NCI-H2081 treated with DMSO at 0.1 percent for 48 hours (cell line): ENCODE measurements at places on chromosomes 2 and 18.

- DNase-seq: no peak
Measured at GRCh38 chr2:145350011-145350410, 830.1 kb upstream of the ZEB2 start.

DNA sequence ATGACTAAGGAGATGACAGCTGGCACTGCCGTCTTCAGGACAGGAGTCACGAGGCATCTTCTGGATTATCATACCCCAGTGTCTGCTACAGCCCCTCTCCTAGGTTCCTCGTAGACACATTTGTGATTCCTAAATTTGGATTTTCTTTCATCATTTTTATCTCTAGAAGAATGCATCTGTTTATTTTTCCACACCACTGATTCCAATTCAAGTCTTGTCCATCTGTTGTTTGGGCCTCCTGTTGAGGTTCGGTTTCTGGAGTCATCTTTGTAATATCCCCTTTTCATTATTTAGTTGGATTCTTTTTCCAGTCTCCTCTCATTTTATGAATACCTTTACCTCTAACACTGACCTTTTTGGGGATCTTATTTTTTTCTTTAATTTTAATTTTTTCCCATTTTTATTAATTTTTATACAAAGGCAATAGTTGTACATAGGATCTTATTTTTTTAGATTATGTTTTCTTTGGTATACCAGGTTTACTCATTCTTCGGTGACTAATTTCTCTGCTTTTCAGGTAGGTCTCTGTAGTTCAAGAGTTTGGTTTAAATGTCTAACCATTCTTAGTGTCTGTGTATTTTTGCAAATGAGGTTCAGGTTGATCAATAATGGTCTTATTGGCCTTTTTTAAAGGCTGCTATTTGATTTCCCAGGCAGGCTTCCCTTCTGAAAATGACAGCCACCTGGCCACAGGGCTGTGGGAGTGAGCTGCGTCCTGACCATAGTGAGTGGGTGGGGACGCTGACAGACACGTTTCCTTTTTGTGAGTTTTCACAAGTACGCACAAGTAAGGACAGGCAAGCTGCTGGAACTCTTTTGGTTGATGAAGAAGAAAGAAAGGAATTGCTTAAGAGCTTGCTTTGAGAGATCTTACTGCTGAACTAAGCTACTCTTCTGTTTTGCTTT lies 34.5 kb downstream of the FARP2 start:
- DNase-seq: no peak

DNA sequence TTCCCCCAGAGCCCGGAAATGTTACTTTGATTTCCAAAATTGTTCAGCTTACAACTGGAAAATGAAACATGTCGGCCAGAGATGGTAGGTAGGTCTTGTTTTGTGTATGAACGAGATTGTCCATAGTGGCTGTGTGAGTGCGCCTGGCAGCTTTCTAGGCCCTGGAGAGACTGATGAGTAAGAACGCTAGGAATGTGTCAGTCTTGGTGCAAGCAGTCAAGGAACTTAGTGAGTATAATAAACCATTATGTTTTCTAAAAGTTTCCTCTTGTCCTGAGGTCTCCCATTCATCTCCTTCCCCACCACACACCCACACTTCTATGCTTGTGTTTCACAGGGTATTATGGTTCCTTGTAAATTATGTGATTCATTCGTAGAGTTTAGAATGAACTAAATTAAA lies 234.2 kb downstream of the CDH2 start:
- DNase-seq: no peak

DNA sequence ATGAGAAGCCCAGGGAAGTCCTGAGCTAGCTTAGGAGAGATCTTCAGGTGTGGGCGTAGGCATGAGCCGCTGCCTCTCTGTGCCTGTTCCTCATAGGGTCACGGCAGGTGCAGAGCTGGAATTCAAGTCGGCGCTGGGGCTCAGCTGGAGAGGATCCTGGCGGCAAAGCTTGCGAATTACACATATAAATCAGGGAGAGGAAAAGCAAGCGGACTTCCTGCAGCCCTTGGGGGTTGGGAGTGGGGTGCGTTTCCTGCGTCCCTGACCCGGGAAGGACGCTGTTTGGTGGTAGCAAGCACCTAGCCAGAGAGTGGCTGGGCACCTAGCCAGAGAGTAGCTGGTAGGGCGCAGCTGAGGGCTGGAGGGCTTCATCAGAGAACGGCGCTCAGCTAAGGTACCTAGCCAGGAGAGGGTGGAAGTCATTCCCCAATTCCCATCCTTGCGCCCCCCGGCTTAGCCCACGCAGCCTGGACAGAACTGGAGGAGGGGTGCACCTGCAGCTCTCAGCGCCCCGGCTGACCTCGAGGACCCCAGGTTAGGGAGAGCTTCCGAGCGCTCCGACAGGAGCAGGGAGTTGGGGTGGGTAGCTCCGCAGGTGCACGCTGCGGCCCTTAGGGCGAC lies 459 bp upstream of the EFR3B start:
- peak; percentile 65 for DNase-seq

DNA sequence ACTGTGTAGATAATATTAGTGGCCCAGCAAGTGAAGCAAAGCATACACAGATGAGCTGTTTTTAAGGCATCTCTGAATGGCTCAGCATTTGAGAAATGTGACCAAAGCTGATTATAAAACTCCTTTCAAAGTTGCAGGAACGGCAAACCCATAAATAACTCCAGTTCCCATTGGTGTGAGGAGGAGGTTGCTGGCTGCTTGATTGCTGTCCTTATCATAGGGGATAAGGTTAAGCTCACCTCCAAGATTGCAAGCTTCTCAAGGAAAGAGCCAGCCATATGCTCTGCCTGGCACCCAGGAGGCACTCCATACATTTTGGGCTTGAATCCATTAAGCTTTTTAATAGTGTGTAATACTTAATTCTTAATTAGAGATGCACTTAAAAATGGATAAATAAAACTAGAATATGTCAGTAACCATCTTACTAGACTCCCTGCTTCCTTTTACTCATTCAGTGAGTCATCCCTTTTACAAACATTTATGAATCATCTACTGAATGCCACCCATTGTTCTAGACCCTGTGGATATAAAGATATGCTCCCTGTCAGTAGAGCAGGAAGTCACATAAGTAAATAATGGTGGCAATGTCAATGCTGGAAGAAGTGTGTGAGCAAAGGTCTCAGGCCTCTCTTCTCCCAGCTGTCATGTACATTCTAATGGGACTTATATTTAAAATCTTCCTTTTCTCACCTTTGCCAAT lies 99.3 kb downstream of the SPATS2L start:
- DNase-seq: no peak

DNA sequence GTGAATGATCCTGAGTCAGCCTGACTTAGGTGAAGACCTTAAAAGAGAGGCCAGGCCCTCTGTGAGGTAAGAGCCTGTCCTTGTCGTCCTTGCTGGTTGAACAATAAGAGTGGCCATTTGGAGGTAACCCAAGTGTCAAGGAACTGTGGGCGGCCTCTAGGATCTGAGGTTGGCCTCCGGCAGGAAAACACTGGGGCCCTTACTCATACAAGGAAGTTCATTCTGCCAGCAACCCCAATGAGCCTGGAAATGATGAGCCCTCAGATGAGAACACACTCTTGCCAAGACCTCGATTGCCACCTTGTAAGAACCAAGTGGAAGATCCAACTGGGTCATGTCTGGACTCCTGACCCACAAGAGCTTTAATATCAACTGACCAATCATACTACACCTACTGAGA lies 95.5 kb upstream of the LRATD1 start:
- no peak for DNase-seq

DNA sequence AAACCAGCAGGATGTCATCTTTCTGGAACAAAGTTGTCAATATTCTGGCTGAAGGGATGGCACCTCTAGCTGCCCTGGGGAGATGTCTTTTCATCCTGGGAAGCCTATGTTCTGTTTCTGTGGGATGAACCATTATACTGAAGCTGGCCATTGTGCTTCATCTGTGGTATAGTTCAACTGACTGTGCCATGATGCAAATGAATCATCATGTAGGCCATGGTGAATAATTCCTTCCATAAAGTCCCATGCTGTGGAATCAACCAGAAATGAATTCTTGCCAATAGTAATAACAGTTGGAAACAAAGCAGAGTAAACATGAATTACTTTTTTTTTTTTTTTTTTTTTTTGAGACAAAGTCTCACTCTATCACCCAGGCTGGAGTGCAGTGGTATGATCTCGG lies 64.1 kb upstream of the CNGA3 start:
- DNase-seq: no peak

DNA sequence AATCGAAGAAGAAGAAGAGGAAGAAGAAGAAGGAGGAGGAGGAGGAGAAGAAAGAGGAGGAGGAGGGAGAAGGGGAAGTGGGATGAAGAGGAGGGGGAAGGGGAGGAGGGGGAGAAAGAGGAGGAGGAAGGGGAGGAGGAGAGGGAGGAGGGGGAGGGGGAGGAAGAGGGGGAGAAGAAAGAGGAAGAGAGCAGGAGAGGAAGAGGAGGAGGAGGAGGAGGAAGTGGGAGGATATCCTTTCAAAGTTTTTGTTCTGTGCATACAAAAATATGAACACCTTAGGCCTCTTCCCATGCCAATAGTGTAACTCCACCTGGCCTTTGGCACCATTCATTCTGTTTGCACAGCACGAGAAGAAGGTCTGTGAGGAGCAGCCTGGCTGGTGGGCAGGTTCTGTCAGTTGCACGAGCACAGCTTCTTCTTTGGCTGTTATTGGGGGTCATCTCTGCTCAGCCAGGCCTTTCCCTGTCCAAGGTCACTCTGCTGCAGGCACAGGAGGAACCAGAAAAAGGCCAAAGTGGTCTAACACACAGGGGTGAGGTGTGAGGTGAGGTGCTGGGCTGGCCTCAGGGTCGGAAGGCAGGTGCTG lies 25.8 kb upstream of the PLB1 start:
- DNase-seq: no peak

- DNase-seq: no peak
Measured at GRCh38 chr2:228224410-228224809, 42.9 kb upstream of the SPHKAP start.

GRCh38 chr2:83172841-83173240 lies 1286.2 kb downstream of the SUCLG1 start:
- DNase-seq: no peak

- DNase-seq: no peak
Measured at GRCh38 chr18:38752430-38752829, 1186.8 kb upstream of the CELF4 start.

DNA sequence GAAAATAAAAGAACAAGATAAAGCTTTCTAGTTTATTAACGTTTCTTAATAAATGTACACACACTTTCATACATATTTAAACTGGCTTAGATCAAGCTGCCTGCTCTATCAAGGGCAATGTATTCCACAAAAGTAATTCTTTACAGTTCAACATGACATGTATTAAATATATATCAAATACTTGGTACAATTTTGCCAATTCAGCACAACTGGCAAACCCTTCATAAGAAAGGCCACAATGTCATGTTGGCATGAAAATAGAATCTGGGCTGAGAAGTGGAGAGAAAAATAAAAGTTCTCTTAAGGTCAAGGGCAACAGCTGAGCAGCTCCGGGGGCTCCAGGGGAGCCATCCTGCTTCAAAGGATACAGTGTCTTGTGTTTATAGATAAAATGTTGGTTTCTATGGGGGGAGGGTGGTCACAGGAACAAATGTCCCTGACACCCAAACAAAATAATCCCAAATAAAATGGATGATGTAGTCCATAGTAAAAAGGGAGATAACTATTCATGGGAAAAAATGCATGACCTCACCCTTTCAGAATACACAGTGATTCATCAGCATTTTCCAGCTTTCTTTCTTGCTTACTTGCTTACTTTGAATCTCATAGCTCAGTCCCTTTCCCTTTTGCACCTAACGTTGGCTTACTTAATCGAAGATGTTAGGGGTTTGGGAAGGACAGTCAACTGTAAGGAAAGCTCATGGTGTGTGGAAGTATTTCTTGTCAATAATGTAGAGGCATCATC lies 494.9 kb downstream of the NYAP2 start:
- DNase-seq: no peak

DNA sequence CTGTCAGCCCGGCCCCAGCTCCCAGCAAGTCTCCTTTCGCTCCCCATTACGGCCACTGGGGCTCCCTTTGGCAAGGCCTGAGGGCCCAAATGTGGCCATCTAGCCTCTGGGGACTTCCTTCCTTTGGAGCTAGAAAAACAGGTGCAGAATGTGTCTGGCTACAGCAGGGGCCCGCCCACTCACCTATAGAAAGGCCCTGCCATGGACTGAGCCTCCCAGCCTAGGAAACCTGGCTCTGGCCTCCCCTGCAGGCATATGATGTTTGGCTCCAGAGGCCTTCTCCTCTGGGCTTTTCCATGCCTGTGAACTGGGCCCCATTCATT lies 55.3 kb upstream of the ALPP start:
- DNase-seq: no peak

DNA sequence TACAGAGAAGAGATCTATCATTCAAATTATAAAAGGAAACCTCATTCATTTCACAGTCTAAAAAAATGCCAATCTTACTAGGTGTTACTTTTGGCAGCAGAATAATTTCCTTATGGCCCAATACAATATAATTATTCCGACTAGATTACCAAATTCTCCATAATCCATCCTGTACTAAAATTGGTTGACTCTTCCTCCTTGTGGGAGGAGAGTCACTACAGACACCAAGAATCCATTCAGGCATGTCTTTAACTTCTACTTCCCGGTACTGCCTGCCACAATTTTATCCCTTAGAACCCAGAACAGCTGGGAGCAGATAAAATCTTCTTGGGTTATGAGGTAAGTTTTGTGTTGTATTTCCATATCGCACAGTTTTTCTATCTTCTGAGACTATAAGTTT lies 9.9 kb downstream of the FARSB start:
- DNase-seq: no peak

DNA sequence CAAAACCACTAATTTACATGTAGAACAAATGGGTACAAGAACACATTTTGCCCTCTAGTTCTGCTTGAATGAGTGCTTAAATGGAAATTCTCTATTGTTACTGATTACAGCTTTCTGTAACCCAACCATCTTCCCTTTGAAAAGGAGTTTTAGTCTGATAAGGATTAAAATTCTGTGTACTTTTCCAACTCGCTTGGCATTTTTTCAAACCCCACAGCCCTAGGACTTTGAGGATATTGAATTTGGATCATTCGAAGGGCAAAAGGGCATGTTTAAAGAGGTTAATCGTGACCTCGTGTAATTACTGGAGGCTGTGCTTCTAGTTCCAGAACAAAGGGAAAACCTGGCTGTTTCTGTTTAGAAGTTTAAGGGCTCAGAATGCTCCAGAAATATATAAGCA lies 432.3 kb downstream of the PID1 start:
- no peak for DNase-seq

DNA sequence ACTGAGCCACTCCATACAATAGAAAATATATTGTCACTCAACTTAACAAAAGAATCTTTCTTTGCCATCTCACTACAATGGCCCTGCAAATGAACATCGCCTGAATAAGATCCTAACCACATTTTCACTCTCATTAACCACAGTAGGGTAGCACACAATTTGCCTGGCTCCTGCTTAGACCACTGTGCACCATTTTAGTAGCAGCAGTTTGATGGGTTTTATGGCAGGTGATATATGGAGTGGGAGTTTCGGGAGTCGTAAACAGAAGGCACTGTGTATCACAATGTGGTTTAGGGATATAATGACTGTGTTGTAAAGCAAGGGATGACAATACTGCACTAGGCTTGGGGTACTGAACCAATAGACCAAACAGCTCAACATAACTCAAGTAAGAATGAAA lies 617.4 kb downstream of the BCL11A start:
- DNase-seq: no peak

DNA sequence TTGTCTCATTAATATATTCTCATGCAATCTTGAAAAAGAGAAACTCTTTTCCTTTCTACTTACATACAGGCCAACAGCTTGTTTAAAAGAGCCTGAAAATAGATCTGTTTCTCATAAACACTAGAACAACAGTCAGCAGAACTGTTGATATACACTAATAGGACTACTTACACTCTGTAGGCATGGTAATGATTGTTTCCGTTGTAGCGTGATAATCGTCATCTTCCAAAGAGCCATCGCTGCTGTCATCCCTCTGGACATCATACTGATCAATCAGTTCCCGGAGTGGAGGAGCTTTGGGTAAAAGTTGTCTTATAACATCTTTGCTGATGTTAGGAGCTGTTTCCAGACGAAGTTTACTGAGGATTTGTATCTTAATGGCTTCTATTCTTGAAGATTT lies 476 bp downstream of the MSTN start:
- DNase-seq: no peak
